Bronchial epithelial cell (primary cell): ENCODE measurements at places on chromosomes 2 and 18. TPM values are rescaled to one million over a fixed set of nuclear protein-coding genes. Genes with fewer than 3 reads are reported as not detected.
A peak's percentile ranks its signal among the peaks of the same experiment; 100 is the strongest.

The GCC2 gene
- total RNA-seq = 9.0 and 10.1 TPM in 2 replicates

The SERPINB8 gene
- total RNA-seq = 27.9 and 64.8 TPM in 2 replicates

The FKBP7 gene
- 0.64 and 1.3 TPM in 2 replicates for total RNA-seq

The EFHD1 gene
- total RNA-seq = not detected in 2 replicates

The BOLL gene
- total RNA-seq = not detected in 2 replicates

The FHL2 gene
- 67.2 and 76.9 TPM in 2 replicates for total RNA-seq

DNA sequence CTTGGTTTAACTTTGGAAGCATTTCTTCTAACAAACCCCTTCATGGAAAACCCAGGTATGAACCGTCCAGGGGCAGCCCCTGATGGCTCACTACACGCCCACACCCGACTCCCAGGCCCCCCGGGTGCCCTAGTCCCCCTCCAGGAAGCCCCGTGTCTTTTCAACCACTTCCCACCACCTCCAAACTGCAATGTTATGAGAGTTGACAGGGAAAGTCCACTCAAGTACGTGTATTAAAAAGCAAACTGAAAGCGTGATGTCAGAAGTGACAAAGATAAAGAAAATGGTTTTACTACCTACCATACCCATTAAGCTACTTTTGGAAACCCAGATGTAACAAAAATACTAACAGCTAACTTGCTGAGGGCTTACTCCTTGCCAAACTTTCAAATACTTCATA lies 51.5 kb downstream of the L3MBTL4 start:
- no peak for DNase-seq

DNA sequence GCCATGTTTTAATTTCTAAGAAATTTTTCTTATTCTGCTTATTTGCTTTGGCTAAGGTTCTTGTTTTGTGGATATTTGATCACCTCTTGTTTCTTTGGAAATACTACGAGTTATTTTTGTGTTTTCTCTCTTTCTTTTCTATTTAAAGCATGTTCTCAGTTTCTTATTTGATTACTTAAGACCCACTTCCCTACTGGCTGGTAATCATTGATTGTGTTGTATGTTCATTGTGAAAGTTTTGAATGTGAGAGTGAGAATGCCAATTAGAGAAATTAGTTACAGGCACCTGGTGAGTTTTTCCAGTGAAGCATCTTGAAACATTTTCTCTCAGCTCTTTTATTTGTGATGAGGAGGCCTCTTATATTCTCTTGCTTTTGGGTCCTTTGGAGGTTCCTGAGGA lies 226.7 kb upstream of the MC4R start:
- no peak for DNase-seq

DNA sequence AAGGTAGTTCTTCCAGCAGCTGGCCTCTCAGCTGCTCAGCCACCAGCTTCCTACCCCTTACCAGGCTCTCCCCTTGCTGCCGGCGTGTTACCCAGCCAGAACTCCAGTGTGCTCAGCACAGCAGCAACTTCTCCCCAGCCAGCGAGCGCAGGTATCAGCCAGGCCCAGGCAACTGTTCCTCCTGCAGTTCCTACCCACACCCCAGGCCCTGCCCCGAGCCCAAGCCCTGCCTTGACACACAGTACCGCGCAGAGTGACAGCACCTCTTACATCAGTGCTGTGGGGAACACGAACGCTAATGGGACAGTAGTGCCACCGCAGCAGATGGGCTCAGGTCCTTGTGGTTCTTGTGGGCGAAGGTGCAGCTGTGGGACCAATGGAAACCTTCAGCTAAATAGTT lies 52.0 kb downstream of the ZCCHC2 start:
- no peak for DNase-seq

DNA sequence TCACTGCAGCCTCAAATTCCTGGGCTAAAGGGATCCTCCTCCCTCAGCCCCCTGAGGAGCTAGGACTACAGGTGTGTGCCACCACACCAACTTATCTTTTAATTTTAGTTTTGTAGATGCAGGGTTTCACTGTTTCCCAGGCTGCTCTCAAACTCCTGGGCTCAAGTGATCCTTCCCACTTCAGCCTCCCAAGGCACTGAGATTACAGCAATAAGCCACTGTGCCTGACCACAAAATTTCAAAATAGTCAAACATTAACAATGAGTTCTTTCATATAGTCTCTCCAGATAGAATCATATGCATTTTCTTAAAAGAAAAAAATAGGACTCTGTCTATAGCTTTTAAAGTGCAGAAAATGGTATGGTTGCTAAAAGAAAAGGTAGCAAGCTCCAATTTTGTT lies 24.9 kb upstream of the PID1 start:
- DNase-seq = no peak

GRCh38 chr2:240249423-240250149 lies 109.1 kb upstream of the OTOS start:
- peak; percentile 26 for DNase-seq

DNA sequence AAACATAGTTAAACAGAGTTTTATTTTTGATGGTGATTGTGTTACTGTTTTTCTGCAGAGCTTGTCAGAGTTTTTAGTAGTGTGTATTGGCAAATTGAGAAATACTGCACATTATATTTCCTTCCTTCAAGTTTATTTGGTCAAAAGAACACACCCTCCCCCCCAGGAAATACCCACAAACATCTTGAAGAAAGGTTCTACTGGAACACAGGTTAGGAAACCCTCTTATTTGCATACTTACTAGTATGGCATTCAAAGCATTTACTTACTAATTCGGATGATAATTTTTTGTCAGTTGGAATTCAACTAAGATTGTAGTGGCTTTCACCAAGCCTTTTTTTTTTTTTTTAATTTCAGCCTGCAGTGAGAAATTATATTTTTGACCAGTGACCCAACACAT lies 9.1 kb downstream of the CAB39 start:
- peak; percentile 46 for DNase-seq

DNA sequence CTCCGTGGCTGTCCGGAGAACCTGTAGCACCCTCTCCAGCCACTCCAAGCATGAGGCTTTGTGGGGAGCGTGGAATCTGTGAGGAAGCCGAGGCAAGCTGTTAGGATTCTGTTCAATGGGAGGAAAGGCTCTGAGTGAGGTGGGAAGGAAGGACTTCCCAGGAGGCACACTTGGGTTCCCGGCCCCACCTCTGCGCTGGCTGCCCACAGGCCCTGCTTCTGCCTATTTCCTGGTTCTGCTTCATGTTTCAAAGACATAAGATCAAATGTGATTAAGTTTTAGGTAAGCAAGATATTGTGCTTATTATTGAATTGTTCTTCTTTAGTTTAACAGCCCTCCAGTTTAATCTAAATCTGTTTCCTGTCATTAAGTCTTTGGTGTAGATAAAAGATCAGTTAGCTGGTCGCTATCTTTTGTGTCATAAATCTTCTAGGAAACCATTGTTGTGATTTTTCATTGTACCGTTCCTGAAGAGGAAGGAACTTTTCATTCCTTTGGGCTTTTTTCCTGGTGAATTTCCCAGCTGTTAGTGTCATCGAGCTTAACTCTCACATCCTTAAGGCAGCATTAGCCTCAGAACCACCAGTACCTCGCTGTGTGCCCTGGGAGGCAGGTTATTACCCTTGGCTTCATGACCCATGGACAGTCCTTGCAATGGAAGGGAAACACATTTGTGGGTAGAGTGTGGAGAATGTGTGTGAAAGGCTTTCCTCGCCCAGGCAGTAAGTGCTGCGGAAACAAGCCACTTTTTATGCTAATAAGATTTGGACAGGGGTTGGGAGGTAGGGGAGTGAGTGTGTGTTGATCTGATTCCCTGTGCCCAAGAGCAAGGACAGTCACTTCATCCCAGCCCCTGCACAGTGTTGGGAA lies 61.9 kb upstream of the ALPP start:
- DNase-seq = no peak

DNA sequence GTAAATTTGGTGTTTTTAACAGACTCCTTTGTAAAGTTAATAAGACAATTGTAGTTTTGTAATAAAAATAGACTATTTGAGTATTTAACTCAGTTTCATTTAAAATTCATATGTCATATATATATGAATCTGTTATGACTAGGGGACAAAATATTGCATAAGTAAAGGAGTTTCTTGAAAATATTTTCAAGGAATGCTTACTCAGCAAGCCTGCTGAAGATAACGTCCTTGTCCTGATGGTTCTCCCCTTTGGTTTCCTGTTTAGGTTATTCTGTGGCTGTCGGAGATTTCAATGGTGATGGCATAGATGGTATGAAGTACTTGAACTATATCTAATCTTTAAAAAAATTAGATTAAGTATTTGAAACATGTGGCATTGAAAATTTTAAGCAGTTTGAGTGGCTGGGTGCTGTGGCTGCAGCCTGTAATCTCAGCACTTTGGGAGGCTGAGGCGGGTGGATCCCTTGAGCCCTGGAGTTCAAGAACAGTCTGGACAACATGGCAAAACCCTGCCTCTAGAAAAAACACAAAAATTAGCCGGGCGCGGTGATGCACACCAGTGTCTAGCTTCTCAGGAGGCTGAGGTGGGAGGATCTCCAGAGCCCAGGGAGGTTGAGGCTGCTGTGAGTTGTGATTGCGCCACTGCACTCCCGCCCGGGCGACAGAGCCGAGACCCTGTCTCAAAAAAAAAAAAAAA lies 47.1 kb downstream of the ITGAV start:
- no peak for DNase-seq

DNA sequence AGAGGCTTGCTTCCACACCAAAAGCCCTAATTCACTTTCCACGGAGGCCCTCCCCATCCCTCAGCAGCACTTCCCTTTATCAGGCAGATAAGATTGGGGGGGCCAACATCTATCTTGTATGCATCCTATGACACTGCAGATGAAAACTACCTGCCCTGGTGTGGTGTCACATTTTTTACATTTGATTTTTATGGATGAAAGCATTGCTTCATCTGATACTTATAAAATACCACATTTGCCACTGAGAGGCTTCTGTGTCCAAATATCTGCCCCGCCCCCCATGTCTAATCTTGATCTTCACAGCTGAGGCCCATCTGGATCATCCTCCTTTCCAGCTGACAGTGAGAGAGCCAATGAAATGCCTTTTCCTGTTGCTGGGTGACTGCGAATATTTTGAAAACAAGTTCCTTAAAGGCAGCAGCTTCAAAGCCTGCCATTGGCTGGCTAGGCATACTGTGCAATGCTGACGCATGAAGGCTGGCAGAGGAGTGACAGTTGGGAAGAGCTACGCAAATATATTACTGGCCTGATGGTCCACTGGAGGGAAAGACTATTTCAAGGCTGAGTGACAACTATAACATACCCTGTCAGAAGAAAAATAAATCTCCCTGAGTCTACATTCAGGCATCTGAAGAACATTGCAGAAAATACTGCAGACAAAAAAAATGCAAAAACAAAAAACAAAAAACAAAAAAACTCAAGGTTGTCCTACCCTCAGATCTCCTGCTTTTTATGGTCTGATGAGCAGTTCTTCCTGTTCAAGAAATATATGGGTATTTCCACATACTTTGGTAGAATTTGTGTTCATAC lies 318.7 kb downstream of the PDE11A start:
- DNase-seq = peak; percentile 50

DNA sequence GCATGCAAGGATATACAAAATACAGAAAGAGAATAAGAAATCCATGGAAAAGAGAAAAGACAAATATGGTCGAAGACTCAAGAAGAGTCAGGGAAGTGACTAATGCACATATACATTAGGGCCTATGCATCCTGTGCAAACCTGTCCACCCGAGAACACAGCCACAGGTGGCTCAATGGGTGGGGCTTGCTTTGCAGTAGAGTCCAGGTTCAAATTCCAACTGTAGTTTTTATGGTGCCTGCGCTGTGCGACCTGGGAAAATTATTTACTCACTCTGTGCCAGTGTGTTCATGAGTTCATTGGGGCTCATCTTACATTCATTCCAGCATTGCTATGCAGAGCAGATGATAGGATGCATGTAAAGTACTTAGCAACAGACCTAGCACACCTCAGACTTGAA lies 244.7 kb downstream of the CTNNA2 start:
- DNase-seq = no peak

GRCh38 chr2:40240070-40240469 lies 211.8 kb downstream of the SLC8A1 start:
- DNase-seq = peak; percentile 83

DNA sequence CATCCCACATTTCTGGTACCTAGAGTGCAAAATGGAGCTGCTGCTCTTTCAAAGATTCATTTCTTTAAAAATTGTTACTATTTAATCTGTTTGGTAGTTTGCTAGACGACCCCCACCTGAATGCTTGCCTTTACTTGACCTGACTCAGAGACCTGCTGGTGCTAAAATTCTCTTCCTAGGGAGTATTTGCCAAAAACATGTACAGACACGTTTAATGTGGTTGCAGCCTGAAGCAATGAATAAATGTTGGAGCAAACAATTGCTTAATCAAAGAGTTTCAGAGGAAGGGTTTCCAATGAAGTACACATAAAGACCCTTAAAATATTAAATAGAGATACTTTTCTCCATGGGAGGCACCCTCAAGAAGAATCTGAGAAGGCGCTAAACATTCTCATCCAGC lies 734.4 kb downstream of the CBLN2 start:
- DNase-seq = peak; percentile 65

DNA sequence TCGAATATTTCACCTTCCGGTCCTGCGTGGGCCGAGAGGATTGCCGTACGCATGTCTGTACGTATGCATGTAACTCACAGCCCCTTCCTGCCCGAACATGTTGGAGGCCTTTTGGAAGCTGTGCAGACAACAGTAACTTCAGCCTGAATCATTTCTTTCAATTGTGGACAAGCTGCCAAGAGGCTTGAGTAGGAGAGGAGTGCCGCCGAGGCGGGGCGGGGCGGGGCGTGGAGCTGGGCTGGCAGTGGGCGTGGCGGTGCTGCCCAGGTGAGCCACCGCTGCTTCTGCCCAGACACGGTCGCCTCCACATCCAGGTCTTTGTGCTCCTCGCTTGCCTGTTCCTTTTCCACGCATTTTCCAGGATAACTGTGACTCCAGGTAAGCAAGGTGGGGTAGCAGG lies at the start of gene SERPINB5:
Gene SERPINB5 (plus strand): TSS at position 291 of the 400 bp plus-strand sequence. CDS start 7,471 bp downstream, outside the sequence.
- peak; percentile 100 for DNase-seq

DNA sequence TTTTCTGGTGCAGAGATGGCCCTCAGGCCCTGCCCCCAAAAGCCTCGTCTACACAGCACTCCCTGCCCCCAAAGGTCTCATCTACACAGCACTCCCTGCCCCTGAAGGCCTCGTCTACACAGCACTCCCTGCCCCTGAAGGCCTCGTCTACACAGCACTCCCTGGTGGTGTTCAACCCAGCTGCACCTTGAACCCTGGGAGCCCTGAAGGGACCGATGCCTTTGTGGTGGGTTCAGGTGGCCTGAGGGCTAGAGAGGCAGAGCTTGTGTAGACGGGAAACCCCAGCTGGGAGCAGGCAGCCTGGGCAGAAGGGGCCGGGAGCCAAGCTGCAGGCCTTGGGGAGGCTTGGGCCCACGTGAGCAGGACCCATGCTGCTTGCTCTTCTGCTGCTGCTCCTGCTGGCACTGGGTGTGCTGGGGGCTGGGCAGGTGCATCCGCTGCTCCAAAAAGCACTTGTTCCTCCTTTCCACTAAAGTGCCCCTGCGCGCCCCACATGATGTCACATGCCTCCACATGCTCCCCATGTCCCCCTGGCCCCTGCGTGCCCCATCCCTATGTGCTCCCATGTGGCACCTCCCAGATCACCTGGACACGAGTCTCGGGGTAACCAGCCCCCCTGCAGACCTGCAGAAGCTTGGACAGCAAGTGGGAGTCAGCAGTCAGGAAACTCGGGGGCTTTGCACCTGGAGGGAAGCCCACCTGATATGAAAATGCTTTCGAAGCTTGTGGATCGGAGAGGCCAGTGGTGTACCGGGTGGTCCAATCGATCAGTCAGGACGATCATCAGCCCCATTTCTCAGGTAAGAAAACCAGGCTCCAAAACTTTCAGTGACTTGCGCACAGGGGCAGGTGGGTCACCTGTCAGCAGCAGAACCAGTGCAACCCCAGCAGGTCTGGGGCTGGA lies 94.9 kb upstream of the CTDP1 start:
- DNase-seq = no peak

- DNase-seq = no peak
Observed at GRCh38 chr2:8489751-8490150, 192.1 kb upstream of the ID2 start.
